CD4-positive, alpha-beta T cell treated with Interleukin-1 beta for 1 hour (primary cell): ENCODE measurements at places on chromosomes 13 and 19.

DNA sequence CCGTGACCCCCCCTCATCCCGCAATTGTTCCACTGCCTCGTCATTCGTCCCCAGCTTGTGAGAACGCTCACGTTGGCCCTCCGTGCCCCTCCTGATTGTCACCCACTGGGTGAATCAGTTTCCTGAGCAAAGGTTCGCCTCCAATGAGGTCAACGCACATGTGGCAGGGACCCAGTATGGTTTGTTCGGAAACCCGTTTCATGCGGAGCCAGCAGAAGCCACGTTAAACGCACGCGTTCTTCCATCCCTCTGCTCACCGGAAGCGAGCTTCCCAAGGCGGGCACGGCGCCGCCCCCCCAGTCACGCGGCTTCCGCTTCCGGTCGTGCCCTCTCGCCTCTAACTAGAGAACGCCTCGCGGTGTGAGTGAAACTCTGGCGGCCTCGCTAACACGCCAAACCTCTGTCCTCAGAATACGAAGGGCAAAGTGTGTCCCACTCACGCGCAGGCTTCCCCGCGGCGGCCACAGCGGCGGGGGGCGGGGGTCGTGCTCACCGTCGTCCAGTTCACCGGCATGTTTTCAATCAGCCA, 18.0 kb upstream of the CFAP97D2 start:
- DNase-seq: no peak

DNA sequence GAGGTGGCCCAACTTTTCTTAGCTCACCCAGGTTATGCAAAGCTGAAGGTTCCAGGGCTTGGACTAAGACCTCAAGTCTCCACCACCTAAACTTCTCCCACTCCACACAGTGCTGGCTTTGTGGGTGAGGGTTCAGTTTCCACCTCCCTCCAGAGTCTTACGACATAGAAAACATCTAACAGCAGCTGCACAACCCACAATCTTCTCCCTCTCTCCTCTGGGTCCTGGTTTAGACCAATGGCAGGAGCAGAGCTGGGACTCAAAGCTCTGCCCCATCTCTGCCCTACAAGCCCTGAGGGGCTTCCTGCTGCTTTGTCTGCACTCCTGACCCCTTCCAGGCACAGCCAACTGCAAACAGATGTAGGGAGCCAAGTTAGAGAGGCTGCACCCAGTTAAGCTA, 16.0 kb downstream of the IRGC start:
- DNase-seq: no peak

DNA sequence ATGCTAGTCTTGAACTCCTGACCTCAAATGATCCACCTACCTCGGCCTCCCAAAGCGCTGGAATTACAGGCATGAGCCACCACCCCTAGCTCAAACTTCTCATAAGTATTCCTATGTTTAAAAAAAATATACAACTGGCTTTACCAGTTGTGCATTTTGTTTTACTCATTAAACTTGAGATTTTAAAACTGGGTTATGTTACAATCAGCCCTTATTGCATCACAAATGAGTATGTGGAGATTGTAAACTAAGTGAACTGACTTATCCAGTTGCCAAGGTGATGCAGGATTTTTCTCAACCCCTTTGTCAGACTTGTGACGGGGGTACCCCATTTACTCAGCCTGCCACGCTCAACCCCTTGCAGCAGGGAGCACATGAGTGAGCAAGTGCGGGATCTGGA, 14.4 kb upstream of the GTF2F2 start:
- no peak for DNase-seq

- no peak for DNase-seq
Measured at GRCh38 chr13:73894995-73895571, 239.1 kb downstream of the KLF12 start.
